ENCODE measurements at places on chromosomes 4 and X.

DNA sequence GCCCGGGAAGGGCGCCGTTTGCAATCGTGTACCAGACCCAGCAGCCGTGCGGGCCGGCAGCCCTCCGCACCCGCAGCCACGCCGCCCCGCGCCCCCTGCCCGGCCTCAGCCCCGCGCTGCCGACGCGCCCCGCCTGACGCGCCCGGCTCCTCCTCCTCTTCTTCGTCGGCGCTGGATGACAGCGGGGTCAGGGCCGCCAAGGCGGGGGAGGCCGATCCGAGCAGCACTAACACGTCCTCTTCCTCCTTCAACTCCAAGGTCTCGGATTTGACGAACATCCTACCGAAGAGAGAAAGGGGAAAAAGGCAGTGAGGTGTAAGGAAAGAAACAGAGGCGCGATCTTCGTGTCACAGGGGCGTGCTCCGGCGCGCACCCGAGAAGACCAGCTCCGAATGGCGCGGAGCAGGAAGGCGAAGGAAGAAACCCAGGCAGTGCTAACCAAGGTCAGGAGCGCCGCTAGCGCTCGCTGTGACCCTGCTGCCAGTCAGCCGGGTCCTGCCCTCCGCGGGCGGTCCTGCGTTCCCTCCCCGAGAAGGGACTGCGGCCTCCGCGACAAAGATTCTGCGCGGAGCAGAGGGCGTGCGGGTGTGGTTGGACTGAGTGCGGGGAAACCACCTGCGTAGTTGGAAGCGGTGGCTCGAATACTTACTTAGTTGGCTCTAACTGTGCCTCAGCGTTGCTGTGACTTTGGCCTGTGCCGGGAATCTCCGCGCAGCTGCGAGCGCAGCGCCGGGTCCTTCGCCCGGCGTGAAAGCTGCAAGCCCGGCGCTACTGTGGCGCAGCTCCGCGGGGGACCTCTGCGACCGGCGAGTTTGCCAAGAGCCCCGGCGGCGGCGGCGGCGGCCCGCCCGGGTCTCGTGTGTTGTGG lies 548 bp downstream of the NEUROG2 start:
- no peak for DNase-seq

DNA sequence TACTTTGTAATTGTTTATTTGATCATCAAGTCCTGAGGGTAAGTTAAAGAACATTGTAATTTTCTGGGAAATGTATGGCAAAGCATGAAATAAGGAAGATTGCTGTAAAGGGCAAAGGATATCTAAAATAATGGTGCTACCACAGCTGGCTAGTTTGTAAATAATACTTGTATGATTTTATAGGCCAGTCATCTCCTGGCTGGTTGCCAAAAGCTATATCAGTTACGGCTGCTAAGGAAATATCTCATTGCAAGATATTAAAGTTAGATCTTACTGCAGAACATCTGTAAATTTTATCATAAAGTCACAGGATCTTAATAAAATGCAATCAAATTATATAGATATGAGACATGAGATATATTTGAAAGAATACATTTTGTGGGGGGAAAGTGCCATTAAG lies 150.8 kb upstream of the CXCL13 start:
- DNase-seq = no peak

DNA sequence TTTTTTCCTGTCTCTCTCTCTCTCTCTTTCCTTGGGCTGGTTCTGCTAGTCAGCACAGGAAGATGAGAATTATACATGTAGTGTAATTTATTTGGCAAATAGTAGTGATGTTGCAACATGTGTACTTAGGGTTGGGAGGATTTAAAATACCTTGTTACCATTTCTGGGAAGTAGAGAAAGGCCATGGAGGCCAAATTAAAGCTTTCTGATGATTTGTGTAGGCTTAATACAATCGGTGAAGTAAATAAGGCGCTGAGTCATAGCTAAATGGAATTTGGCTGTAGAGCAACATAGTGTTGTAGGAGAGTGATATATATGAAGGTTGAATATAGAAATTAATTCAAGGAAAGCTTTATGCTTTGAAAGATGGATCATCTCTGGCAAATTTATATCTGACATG lies 295.3 kb downstream of the GRID2 start:
- DNase-seq = no peak

DNA sequence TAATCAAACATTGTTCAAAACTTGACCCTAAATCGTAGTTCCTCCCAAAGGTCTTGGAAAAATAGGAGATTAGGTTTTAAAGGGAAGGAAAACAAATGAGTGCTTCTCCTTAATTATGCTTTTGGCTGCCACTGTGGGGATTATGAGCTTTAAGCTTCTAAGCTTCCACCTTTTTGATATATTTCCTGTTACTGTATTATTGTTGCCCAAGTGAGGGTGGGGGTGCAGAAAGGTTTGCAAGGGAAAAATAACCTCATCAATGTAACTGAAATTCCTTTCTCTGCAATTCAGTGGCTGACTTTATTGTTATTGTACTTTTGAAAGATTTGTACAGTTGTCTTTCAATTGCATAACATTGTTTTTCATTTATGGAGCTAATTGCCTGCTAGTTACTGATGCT lies 285.1 kb downstream of the FRMPD4 start:
- no peak for DNase-seq

GRCh38 chr4:30402276-30402675 lies 317.9 kb upstream of the PCDH7 start:
- DNase-seq = no peak

- DNase-seq = peak; percentile 29
Observed at GRCh38 chrX:29478336-29479069, 736.9 kb upstream of the MAGEB2 start.

DNA sequence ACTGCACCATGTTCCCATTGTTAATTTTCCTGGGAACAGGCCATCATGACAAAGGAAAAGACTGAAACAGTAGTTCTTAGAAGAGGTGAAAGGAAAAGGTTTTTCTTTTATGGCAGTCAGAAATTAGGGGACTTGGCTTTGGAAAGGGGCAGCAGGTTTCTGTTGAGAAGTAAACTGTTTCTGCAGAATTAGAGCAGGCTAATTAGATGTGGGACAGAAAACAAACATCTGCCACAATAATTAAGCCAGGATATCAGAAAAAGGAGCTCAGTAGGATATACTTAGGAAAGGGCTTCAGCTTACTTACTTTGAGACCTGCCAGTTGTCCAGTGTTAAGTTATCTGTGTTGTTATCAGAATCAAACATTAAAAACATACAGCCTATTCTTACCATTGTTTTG lies 36.7 kb upstream of the STPG2 start:
- DNase-seq = no peak

GRCh38 chrX:16638533-16638932 lies 11.4 kb upstream of the S100G start:
- DNase-seq = no peak

- DNase-seq = no peak
Observed at GRCh38 chrX:110159865-110160264, 157.0 kb downstream of the TMEM164 start.
